Activated naive CD4-positive, alpha-beta T cell treated with anti-CD3 and anti-CD28 coated beads, Interleukin-2, amount 50 U/mL, for 72 hours (primary cell): ENCODE measurements at places on chromosomes 1 and 21.

DNA sequence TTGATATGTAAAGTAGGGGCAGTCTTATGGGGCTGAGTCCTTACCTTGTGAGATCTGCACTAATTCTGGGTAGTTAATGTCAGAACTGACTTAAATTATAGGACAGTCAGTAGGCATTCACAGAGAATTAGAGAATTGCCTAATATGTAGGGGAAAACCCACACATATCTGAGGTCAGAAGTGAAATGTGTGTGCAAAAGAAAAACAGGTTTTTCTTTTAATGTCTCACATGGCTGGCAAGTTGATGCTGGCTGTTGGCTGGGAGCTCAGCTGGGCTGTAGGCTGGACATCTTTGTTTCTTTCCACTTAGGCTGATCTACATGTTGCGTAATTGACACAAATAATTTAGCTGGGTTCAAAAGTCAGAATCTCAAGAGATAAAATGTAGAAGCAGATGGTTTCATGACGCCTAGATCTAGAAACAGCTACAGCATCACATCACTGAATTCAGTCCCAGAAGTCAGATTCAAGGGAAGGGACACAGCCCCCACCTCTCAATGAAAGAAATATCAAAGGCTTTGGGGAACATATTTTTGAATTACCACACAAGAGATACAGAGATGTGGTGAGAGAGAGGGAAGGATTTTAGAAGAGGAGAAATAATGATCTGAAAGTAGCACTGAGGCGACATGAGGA, 98.9 kb downstream of the TNFSF18 start:
- DNase-seq = no peak

- DNase-seq = no peak
Measured at GRCh38 chr1:159171688-159172501, 480 bp downstream of the CADM3 start.

DNA sequence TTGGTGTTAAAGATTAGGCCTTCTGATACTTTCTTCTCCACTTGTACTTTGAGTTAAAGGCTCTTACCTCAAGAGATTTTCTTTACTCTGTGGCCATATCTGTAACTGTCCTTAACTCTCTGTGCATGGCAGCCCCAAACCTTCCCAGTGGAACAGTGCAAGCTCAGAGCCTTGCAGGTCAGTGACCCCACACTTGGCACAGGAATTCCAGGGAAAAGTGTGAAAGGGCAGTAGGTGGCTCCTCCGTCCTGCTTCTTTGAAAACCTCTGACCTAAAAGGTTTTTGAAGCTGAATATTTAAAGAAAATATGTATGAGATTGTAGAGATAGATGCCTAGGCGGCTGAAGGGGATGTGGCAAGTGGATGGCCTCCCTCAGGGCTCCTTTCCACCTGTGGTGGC, 26.3 kb downstream of the ITSN1 start:
- no peak for DNase-seq

GRCh38 chr1:86068271-86068721, 88.3 kb downstream of the COL24A1 start:
- DNase-seq = no peak

- DNase-seq = no peak
Measured at GRCh38 chr1:169484101-169484500, 1.6 kb downstream of the SLC19A2 start.

GRCh38 chr1:178075333-178075732, 18.6 kb upstream of the RASAL2 start:
- no peak for DNase-seq

DNA sequence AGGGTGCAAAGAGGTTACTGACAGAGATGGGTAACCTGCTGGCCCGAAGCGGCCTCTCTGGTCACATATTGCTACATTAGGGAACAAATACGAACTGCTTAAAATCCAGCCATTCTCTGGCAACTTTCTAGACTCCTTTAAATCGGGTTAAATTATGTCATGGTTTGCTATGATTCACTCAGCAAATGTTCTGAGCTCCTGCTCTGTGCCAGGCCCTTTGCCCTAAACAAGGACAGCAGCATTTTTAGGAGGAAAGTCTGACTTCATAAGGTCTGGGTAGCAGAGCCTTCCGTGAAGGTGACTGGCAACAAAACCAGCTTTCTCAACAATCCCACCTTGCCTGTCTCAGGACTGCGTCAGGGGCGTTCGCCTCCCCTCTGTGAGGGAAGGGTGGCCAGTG, 15.4 kb downstream of the ZP4 start:
- DNase-seq = no peak

DNA sequence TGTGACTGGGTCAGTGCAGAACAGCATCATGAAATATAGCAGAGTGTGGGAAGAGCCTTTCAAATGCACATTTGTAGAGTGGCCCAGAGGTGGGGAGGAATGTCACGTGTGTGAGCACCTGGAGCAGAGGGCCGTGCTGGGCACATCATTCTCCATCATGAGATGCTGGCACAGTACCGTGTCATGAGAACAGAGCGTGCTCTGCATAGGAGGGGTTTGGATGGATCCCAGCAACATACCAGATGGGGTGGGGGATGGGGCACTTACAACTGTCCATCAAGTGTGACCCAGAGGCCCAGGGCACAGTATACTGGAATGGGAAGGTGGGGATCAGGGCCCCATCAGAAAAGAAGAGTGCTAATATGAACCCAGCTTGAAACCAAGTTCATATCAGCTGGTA, 182.0 kb downstream of the LMX1A start:
- DNase-seq = no peak

DNA sequence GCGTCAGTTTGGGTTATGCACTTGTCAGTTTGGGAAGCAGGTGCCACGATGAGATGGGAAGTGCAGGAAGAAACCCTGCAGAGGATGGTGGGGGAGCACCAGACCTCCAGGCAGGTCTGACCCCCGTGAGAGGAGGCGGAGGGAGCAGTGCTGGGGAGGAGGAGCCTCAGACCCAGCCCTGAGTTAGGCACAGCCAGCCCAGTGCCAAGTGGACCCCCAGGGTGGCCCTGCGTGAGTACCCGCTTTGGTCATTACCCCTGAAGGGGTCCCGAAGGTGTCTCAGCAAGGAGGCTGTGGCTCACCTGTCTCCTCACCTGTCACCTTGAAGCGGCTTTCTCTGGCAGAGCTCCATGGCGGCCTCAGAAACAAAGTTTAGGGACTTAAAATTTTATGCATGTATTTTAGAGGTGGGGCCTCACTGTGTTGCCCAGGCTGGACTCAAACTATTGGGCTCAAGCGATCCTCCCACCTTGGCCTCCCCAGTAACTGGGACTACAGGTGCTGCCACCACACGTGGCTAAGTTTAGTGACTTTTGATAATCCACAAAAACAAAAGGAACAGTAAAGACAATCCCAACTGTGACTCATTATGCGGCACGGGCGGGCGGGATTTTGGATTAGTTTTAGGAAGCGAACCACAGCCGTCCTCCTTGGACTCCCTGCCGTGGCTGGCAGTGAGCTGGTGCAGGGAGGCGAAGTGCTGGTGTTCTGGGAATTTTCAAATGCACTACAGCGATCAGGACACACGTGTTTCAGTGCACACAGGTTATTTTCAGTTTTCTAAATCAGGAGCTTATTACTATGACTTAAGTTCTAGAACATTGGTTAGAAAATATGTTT, 4.7 kb downstream of the AGPAT3 start:
- no peak for DNase-seq

DNA sequence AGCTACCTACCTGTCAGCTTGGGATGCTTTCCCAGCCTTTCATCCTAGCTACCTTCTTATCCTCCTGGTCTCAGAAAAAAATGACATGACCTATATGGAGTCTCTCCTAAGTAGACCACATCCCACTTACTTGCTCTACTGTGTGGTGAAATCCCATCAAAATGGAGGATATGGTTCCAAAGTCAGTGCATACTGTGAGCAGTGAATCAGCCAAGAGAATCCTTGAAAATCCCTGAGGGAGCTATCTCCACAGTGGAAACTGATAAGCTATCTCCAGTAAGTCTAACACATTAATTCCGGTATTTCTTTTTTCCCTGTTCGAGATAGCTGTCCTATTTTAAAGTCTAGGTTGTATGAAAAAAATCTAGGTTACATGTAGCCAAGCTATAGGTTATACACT, 189.7 kb downstream of the FGGY start:
- DNase-seq = no peak

GRCh38 chr1:181726320-181727012, 243.1 kb downstream of the CACNA1E start:
- no peak for DNase-seq

- no peak for DNase-seq
Measured at GRCh38 chr1:172907834-172908326, 142.9 kb downstream of the TNFSF18 start.

DNA sequence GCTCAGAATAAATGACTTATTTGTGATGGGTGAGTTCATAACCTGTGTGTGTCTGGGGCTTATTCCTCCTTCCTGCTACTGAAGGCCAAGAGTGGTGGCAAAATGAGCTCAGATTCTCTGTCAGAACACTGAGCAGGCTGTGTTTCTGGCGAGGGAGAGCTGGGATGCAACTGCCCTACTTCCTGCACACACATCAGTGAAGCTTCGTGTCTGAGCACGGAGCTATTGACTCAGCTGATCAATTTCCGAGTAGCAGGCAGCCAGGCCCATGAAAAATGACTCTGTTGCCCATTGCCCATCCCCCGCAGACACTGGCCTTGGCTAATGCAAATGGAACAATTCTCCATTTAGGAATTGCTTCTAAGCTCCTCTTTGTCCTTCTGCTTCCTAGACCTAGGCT, 27.7 kb downstream of the TNR start:
- no peak for DNase-seq
